AG08395 (cell line): ENCODE measurements at places on chromosomes 6 and 20.

DNA sequence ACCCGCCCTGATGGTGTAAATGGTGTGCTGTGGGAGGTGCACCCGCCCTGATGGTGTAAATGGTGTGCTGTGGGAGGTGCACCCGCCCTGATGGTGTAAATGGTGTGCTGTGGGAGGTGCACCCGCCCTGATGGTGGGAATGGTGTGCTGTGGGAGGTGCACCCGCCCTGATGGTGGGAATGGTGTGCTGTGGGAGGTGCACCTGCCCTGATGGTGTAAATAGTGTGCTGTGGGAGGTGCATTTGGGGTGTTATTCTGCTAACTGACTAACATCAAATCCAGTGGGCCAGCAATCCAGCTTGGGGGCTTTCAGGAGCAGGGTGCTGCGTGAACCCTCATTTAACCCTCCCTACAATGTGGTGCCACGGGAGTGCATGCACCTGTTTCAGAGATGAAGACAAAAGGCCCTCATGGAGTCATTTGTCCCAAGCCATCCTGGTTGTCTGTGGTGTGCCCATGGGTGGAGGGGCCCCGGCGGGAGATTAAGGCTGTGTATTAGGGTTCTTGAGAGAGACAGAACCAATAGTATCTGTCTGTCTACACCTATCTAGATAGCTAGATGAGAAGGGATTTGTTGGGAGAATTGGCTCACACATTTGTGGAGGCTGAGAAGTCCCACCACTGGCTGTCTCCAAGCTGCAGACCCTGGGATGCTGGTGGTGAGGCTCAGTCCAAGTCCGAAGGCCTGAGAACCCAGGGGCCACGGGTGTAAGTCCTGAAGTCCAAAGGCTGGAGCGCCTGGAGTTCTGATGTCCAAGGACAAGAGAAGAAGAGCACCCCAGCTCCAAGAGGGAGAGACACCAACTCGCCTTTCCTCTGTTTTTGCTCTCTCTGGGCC lies 39.2 kb downstream of the TMEM242 start:
- no peak for DNase-seq

DNA sequence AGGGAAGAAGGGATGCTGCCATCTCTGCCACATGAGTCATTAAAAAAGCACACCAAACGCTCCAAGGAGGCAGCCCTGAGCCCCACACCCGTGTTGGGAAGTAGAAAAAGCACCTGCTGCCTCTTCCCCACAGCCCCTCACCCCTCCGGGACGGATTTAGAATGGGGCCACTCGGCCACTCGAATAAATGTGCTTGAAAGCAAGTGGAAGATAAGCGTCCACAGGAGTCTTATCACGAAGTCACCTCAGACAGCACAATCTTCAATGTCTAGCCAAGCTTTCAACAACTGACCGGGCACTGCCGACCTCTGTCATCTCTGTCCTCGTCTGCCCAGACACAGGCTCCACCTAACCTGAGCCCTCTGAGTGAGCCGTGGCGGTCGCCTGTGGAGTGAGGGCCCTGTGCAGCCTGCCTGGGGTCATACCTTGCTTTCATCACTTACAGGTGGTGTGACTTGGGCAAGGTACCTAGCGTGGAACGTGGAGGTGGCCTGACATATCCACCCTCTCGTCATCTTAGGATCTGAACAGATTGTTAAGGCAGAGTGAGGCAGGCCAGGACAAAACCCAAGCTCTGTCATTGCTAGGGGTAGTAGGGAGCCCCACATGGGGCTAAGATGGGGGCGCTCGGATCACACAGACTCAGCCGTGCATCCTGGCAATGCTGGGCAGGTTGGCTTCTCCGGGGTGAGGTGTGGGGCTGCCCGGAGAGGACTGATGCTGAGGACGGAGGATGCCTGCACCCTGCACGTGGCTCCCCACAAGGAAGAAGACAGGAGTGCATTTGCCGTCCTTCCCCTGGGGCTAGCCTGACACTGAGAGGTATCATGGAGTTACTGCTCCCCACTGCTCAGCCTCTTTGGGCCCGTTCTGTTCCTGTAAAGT lies 34.8 kb downstream of the PSMG4 start:
- DNase-seq = no peak

DNA sequence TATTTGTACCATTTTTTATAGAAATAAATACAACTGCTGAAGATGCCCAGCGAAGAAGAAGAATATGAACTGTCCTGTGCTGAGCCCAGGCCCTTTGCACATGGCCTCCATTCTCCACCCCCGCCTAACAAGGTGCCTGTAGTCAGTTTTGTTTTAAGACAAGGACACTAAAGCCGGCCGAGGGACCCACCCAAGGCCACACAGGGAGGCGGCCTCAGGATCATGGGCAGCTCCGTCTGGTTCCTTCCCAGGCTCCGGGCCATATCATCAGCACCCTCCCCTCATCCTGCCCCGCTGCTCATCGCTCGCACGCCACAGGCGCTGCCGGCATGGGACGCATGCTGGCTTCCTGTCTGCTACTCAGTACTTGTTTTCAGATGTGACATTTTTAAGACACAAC lies 21.3 kb downstream of the PSMG4 start:
- no peak for DNase-seq

DNA sequence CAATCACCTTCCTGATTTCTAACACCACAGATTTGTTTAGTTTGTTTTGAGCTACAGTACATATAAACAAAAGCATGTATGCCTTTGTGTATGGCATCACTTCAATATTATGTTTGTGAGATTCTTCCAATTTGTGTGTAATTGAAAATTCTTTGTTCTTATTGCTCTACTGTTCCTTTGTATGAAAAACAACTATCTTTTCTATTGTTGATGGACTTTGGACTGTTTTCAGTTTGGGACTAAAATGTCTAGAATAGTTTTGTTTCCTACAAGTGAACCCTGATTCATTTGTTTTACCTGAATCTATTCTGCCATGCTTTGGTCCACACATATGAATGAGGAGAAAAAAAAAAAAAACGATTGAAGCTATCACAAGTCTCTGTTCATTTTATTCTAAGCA lies 21.2 kb upstream of the ZNF184 start:
- no peak for DNase-seq

- no peak for DNase-seq
Observed at GRCh38 chr6:34457742-34458735, 7.8 kb upstream of the PACSIN1 start.

DNA sequence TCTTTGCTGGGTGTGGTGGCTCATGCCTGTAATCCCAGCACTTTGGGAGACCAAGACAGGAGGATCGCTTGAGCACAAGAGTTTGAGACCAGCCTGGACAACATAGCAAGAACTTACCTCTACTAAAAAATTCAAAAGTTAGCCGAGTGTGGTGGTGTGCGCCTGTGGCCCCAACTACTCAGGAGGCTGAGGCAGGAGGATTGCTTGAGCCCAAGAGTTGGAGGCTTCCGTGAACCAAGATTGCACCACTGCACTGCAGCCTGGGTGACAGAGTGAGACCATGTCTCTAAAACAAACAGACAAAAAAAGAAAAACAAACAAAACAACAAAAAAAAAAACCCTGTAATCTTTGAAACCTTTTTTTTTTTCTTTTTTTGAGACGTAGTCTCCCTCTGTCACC lies 67.5 kb downstream of the CAP2 start:
- no peak for DNase-seq

GRCh38 chr6:20978151-20978614 lies 443.9 kb downstream of the CDKAL1 start:
- DNase-seq = peak; percentile 41

- DNase-seq = no peak
Observed at GRCh38 chr6:165606740-165607008, 56.4 kb downstream of the PDE10A start.

GRCh38 chr20:57089699-57090144 lies 176.7 kb downstream of the BMP7 start:
- DNase-seq = peak; percentile 75

DNA sequence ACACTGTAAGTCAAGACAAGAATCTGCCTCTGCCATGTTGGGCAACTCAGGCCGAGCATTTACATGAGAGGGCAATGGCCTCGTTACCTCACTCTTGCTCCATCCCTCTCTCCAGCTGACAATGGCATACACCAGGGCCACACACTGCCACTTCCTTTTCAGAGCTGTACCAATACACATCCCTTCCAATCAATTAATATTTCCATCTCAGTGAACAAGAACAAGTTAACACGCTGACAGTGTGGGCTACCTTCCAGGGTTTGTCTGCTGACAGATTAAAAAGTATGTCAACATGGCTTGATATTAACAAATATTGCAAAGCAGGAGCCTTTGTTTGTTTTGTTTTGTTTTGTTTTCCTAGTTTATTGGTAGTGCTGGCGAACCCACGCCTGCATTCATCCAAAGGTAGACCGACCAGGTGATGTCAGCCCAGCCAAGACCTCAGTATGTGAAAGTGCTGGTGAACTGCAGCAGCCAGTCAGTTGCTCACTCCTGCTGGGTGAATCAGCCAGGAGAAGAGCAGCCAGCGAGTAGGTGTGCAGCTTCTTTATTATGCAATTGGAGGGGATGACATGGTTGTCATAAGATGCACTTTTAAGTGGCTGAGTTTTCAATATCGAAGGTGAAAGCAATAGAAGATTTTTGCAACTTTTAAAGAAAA lies 487.3 kb upstream of the JARID2 start:
- no peak for DNase-seq

- DNase-seq = no peak
Observed at GRCh38 chr6:167735951-167736288, 90.8 kb upstream of the AFDN start.

- no peak for DNase-seq
Observed at GRCh38 chr6:138523347-138524210, 24.3 kb upstream of the NHSL1 start.

DNA sequence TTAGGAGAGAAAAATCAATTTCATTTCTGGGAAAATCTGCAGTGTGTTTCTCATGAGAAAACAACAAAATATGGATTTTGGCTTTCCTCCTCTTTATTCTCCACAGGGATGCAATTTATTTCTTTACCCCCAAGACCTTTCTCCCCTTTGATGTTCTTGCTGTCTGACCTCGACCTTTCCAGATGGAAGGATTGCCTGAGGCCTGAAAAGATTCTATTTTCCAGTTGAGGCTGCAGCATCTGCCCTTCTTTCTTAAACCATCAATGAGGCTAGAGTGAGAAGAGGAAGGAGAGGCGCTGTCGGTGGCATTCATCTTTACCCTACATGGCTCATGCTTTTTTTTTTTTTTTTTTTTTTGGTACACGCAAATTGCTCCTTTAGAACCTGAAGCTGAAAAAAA lies 344.2 kb upstream of the BTBD3 start:
- no peak for DNase-seq
